ENCODE measurements at places on chromosomes 3 and 15.
A peak's percentile ranks its signal among the peaks of the same experiment; 100 is the strongest.

- DNase-seq = no peak
Measured at GRCh38 chr3:119542168-119542767, 17.1 kb downstream of the CD80 start.

DNA sequence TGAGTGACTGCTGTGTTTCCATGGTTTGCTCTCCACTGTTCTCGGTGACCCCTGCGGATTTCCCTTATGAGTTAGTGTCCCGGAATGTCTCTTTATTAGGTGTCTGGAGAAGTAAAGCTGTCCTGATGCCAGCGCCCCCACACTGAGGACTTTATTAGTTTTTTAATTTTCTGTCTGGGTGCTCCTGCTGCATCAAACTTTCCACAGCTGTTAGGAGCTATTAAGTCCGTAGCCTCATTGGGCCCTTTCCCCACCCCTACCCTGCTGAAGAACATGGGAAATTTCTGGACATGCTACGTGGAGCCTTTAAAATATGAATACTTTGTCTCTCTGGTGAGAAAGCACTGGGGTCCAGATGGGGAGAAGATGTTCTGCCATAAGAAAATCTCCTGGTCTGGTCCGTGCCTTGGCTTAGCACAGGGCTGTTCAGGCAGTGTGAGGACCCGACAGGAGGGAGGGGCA, 161.7 kb upstream of the HES1 start:
- no peak for DNase-seq

GRCh38 chr3:46209746-46210470, 1.8 kb upstream of the CCR1 start:
- DNase-seq = peak; percentile 71

GRCh38 chr15:57992761-57993355, 72.7 kb downstream of the ALDH1A2 start:
- no peak for DNase-seq

- DNase-seq = no peak
Measured at GRCh38 chr3:31167666-31168065, 273.2 kb upstream of the GADL1 start.

GRCh38 chr3:43503067-43503728, 118.6 kb downstream of the ANO10 start:
- DNase-seq = peak; percentile 48

DNA sequence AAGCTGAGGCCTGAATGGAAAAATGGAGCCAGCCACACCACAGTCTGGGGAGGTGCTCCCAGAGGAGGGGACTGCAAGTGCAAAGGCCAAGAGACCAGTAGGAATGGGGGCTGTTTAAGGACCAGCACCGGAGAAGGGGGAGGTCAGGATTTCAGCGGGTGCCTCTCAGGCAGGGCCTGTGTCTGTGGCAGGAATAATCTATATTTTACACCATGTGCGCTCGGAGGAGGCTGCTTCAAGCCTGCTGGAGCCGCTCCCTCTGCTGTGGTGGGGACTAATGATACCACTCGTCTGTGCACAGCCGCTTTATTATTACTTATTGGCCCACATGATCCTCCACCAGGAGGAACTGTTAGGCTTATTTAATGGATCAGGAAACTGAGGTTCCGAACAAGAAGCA, 45.3 kb downstream of the TPRA1 start:
- no peak for DNase-seq

- no peak for DNase-seq
Measured at GRCh38 chr15:47177177-47177576, 540.1 kb upstream of the SEMA6D start.

- peak; percentile 88 for DNase-seq
Measured at GRCh38 chr3:157436583-157437291, at the start of gene PTX3. Gene PTX3 (plus strand): TSS chr3:157436850. CDS start chr3:157436934, 84 bp downstream.

GRCh38 chr3:120566243-120566975, 29.7 kb upstream of the NDUFB4 start:
- no peak for DNase-seq

GRCh38 chr15:39411102-39411989, 169.5 kb upstream of the THBS1 start:
- peak; percentile 23 for DNase-seq

DNA sequence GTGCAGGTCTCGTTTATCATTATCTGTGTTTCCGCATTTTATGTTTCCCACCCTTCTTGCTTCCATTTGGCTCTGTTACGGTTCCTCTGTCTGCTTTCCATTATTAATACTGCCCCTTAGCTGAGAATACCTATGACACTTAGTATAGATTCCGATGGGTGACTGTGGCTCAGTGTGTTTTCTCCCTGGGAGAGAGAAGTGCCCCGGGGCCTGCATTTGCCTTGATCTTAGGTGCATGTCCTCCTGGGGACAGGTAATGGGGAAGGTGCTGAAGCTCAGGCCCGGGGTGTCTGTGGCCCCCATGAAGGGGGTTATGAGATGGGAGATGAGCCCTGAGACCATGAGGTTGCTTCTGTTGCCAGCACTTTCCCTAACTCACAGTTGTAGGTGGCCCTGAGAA, 43.4 kb upstream of the PCSK6 start:
- no peak for DNase-seq

- no peak for DNase-seq
Measured at GRCh38 chr15:99250001-99250400, 620 bp upstream of the TTC23 start.

DNA sequence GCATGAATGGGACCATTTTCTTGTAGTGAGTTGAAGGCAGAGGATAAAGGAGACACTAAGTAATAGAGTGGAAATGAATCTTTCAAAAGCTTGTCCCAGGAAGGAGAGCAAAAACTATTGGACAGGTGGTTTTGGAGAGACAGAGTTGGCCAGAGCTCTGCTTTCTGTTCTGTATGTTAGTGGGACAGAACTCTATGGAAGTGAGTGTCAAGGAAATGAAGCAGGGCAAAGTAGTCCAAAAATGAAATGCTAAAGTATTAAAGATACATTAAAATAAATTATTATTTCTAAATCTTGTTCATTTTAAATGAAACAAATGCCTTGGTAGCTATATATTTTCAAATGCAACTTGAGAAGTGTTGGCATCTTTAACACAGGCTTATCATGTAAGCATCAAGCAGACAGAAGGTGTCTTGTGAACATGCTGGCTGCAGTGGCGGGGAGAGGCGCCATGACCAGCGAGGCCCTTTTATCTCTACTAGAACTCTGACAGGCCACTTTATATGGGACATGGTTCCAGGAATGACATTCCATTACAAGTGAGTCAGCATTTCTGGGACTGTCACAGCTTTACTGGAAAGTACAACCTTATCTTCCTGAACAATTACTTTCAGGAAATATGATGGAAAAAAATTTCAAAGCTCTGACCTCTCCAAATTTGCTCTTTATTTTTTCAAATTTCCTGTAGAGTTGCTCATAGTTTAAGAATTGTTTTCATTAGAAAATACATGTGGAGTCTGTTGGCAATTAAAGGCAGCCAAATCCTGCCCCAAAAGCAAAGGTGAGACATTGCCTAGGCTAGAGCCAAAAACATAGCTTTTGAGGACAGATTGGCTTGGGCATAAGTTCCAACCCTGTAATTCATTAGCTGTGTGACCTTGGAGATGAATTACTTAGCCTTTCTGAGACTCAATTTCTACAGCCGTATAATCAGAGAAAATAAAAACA, 106.5 kb downstream of the ECT2 start:
- DNase-seq = no peak

- no peak for DNase-seq
Measured at GRCh38 chr3:176403531-176403930, 793.8 kb downstream of the TBL1XR1 start.

DNA sequence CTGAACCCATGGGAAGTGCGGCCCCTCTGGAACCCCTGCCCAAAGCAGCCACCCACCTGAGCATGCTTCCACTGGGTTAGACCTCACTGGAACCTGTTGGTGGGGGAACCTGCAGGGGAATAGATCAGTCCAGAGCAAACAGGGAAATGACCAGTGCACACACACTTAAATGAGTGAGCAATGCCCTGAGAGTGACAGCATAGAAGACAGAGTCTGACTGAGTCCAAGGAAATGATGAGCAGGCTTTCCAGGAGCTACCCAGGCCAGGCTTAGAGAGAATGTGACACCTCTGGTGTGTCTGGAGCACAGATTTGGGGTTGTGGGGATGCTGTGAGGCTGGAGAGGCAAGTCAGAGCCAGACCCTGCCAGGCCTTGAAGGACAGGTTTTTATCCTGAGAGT, 28.5 kb downstream of the PLA1A start:
- DNase-seq = peak; percentile 71

DNA sequence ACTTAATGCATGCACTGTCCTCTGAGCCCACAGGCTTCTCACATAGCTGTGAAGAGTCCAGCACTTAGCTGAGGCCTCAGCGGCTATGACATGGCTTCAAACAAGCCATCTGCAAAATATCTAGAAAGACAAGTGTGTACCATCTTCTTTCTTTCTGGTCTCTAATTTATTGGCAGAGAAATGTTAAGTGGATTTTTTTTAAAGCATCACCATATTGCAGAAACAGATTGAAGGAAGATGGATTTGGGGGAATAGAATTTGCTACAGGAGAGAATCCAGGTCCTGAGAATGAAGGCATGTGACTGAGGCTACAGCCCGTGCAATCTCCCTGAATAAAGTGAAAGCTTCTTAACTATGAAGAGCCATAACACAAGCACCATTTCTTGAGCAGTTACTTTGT, 567.3 kb downstream of the PDCD6IP start:
- no peak for DNase-seq

- peak; percentile 2 for DNase-seq
Measured at GRCh38 chr3:59749291-59749690, 699.5 kb upstream of the CFAP20DC start.

- no peak for DNase-seq
Measured at GRCh38 chr3:133248389-133248788, 151.5 kb upstream of the BFSP2 start.

- DNase-seq = no peak
Measured at GRCh38 chr15:62972814-62973213, 69.7 kb upstream of the TPM1 start.

- no peak for DNase-seq
Measured at GRCh38 chr3:184560531-184560930, 1.1 kb upstream of the EPHB3 start.

GRCh38 chr15:64703632-64703959, 71.8 kb downstream of the RBPMS2 start:
- DNase-seq = no peak

DNA sequence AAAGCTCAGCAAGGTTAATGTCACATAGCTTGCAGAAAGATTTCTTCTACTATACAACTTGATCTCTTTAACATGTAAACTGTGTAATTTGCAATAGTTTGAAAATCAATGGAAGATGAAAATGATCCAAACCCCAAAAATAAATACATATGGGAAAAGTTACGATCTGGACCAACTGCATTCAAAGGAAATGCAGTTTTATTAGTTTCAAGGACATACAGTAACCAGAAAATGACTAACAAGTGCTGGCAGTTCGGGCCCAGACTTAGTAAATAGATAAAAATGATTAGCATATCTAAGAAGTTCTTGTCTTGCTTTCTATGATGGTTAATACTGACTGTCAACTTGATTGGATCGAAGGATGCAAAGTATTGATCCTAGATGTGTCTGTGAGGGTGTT, 37.3 kb upstream of the LEKR1 start:
- no peak for DNase-seq

DNA sequence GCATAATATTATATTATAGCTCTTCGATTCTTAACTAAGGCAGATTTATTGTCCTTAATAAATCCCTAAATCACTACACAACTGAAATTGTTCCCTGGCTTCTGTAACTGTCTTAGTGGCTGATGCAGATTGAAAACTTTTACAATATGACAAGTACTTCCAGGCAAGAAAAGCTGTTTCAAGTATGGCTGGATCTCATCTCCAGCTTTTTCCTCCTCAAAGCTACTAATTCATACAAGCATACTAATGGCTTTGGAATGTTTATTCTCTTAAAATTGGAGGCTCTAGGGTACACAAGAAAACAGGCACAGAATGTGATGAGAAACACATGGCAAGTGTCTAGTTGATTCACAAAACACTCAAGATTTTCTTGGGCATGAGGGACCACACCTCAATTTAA, 351.5 kb upstream of the ICE2 start:
- DNase-seq = no peak
